Mammary epithelial cell (primary cell): ENCODE measurements at places on chromosomes 13 and 19. TPM values are rescaled to one million over a fixed set of nuclear protein-coding genes. Genes with fewer than 3 reads are reported as not detected.
A peak's percentile ranks its signal among the peaks of the same experiment; 100 is the strongest.

Gene ZNF610
- polyA plus RNA-seq = 0.40 TPM

GRCh38 chr19:53195265-53195903, 2.2 kb upstream of the ZNF665 start:
- peak; percentile 74 for DNase-seq

DNA sequence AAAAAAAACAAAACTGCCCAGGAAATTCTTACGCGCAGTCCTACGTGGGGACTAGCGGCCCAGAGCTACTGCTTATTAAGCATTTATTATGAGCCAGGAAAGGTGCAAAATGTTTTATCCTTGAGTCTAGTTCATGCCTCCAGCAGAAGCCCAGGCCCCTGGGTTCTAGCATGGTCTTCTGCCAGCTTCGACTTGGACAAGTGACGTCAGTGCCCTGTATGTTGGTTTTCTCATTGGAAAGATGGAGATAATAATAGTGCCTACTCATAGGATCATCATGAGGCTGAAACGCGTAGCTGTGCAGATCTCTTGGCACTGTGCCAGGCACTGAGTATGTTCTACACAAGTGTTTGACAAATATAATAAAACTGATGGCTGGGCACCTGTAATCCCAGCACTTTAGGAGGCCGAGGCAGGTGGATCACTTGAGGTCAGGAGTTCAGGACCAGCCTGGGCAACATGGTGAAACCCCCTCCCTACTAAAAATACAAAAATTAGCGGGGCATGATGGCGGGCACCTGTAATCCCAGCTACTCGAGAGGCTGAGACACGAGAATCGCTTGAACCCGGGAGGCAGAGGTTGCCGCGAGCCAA, 12.4 kb upstream of the SULT2B1 start:
- DNase-seq = peak; percentile 51

Gene FPR2
- polyA plus RNA-seq = 0.08 TPM

DNA sequence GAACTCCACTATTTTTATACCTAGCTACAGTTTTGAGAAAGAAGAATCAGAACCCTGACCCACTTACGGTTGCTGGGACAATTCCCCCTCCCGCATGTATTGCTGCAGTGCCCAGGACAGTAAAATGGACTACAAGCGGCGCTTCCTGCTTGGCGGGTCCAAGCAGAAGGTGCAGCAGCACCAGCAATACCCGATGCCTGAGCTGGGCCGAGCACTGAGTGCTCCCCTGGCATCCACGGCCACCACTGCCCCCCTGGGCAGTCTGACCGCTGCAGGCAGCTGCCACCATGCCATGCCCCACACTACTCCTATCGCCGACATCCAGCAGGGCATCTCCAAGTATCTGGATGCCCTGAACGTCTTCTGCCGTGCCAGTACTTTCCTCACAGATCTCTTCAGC, 46.0 kb downstream of the GARRE1 start:
- DNase-seq = no peak

GRCh38 chr13:80668452-80668851, 327.5 kb upstream of the SPRY2 start:
- no peak for DNase-seq

Gene GARIN5A
- polyA plus RNA-seq = 1.4 TPM

Gene GRK1
- not detected for polyA plus RNA-seq

Gene ZNF98
- not detected for polyA plus RNA-seq

- no peak for DNase-seq
Observed at GRCh38 chr13:50149932-50150331, 134.7 kb downstream of the KCNRG start.

DNA sequence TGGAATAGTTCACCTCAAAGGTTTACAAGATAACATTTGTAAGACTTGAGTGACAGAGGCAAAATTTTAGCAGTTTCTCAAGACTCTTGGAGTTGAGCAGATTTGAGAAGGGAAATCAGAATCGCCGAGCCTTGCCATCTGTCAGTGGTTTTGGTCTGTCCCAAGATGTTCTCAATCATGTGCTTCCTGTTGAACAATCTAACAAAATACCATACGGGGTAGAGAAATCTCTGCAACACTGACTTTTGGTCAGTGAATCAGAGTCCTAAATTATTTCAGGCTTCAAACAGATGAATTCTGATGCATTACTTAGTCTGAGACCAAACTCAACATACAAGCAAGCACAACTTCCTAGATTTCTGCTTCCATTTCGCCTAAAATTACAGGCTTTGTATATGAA, 3.8 kb downstream of the KCTD12 start:
- DNase-seq = no peak

DNA sequence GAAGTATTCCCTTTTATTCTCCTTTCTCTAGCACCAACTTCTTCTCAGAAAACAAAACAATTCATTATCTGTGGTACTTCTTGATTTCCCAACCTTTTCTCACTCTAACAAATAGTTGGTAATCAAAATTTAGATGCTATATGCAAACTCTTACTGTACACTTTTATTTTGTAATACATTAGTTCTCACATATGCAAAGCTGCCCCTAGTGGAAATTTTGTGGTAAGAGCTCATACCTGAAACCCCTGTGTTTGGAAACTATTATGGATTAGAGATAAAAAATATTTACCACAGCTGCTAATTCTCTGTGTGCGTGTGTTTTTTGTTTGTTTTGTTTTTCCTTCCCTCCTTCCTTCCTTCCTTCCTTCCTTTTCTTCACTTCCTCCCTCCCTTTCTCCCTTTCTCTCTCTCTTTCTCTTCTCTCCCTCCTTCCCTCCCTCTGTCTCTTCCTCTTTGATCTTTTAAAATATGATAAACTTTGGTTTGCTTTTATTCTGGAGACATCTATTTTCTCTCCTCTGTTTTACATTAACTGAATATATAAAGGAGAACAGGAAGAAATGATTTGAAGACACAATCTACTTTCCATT, 537.4 kb downstream of the SLITRK6 start:
- no peak for DNase-seq

Gene SDHAF1
- 15.3 TPM for polyA plus RNA-seq

Gene KCNK6
- polyA plus RNA-seq = 17.8 TPM

- peak; percentile 51 for DNase-seq
Observed at GRCh38 chr19:55080968-55081769, 5.5 kb downstream of the EPS8L1 start.

DNA sequence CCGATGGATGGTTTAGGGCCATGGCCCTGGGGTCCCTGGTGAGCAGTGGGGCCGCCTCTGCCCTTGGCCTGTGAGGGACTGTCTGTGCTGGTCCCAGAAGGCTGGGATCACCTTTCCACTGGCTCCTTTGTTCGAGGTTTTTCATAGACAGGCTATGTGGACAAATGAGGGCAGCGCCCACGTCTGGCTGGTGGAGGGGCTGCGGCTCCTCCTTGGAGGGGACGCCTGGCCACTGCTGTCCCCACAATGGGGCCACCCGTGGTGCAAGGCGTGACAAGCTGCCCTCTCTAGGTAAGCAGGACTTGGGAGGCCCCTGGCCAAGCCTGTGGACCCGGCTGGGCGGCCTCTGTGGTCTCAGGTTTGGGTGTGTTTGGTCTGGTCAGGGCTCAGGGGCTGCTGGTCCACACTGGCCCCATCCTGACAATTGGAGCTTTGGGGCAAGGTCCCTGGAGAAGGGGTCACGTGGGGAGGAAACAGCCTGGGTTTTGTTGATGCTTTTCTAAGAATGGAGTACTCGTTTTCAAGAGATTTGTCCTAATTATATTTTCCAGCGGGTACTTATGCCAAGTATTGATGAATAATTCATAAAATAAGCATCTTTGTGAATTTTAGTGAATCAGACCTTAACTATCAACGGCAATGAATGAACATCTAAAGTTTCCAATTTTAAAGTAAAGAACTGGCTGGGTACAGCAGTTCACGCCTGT, 33.3 kb downstream of the MCF2L start:
- DNase-seq = no peak

GRCh38 chr13:112124141-112124540, 57.2 kb downstream of the SOX1 start:
- DNase-seq = no peak

Gene CEACAM1
- polyA plus RNA-seq = 10.3 TPM

DNA sequence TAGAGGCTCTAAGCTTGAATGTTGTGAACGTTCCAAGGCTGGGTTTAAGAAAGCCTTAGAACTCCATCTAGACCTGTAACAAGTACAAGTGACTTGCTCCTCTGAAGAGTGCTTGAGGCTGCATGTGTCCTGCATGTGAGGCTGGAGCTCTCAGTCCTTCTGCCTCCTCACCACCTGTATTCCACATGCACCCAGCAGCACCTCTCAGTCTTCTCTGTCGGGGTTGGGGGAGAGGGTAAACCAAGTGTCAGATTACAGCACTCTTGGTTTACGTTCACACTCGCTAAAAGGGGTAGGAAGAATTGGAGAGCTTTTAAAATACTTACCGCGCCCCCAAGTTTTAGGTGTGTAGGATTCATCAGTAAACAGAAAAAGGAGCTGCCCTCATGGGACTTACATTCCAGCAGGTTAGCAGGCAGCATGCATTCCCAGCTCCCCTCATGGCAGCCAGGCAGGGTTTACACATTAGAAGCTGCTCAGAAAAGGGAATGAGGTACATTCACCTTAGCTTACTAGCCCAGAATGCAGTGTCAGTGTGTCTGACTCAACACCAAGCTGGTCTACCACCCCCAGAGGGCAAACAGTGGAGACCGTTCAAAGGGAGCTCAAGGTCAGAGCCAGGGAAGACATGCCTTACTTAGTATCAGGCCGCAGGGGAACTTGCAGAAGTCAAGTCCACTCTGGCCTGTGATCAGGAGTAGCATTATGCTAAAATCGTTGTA, 248.1 kb downstream of the PCCA start:
- no peak for DNase-seq

GRCh38 chr13:30806784-30807183, 71.4 kb downstream of the ALOX5AP start:
- peak; percentile 51 for DNase-seq

- DNase-seq = peak; percentile 74
Observed at GRCh38 chr13:28564030-28564429, 69.1 kb upstream of the FLT1 start.

GRCh38 chr19:42412227-42412626, 15.0 kb downstream of the LIPE start:
- no peak for DNase-seq

Gene ZNF284
- 0.96 TPM for polyA plus RNA-seq

DNA sequence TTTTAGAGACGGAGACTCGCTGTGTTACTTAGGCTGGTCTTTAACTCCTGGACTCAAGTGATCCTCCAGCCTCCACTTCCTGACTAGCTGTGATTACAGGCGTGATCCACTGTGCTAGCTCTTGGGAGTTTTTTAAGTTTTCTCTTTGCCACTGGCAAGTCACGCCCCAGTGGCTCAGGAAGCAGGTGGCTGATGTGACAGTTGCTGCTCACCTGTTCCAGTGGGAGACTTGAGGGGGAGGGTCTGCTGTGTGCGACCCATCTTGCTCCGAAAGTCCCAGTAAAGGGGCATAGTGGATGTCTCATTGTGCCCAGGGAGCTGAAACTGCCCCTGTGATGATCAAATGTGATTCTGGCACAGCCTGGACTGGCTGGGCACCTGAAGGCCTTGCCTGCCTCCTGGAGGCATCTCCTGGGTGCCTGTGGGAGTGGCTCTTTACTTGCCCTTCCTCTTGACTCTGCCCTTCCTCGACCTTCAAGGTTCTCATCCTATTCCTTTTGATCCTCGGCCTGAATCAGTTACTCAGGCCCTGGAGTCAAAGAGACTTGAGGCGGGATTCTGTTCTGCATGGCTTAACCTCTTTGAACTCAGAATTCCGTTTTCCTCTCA, 7.8 kb downstream of the SMARCA4 start:
- no peak for DNase-seq

GRCh38 chr19:13959962-13960862, 7.9 kb downstream of the DCAF15 start:
- DNase-seq = no peak

GRCh38 chr13:59546178-59546577, 617.5 kb downstream of the DIAPH3 start:
- no peak for DNase-seq

DNA sequence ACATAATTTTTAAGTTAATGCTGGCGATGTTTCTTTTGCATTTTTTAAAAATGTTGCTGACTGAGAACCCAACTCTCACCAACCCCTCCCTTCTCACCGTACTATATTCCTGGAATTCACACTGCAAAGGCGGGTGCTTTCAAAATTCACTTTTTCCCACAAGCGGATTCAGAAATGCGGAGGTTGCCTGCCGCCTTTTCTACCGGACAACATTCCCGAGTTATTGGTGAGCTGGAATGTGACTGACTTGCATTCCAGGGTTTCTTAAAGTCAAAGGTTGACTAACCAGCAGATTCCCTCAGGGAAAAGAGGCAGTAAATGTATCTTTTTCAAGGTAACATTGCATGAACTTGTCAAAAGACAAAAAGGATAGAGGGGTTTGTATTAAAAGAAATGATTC, 113.3 kb downstream of the RAB20 start:
- peak; percentile 81 for DNase-seq

- no peak for DNase-seq
Observed at GRCh38 chr13:83423381-83423780, 458.9 kb downstream of the SLITRK1 start.

GRCh38 chr13:25958986-25959385, 92.8 kb downstream of the SHISA2 start:
- DNase-seq = no peak

- DNase-seq = no peak
Observed at GRCh38 chr19:47661161-47661560, 52.1 kb upstream of the EHD2 start.

GRCh38 chr13:60335531-60335930, 61.5 kb upstream of the TDRD3 start:
- DNase-seq = no peak

Gene IGFL4
- polyA plus RNA-seq = not detected

Gene C19orf85
- not detected for polyA plus RNA-seq

DNA sequence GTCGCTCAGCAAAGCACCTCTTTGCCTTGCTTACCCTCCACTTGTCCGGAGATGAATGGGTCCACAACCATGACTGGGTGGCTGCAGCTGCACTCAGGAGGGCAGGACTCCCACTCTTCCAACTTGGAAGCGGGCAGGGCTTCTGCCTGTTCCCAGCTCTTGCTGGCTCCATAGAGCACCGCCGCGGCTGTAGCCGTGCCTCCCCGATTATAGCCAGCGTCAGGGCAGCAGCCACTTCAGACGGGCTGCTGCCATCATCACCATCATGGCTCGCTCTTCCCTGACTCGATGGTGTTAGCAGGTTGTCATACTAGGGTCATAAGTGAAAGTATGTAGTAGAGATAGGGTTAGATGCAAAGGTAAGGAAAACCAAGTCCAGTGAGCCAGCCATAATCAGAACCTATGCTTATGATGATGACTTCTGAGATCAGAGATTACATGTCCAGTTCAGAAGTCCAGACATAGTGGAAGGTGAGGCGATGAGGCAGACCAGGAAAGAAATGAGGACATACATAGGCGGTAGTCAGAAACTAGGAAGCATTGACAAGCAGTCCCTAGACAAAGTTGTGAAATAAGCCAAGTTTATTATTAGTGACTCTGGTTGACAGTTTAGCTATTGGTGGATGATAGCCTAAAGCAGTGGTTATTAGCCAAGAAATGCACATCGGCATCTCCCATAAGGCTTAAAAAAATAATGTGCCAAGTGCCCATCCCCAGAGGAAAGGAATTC, 4.4 kb upstream of the INTS6 start:
- no peak for DNase-seq

Gene SMAD9
- 0.16 TPM for polyA plus RNA-seq

Gene XAB2
- 31.9 TPM for polyA plus RNA-seq

GRCh38 chr19:6710273-6711077, 10.0 kb downstream of the C3 start:
- DNase-seq = no peak
